ENCODE measurements at places on chromosomes 1 and 21.
A peak's percentile ranks its signal among the peaks of the same experiment; 100 is the strongest.

DNA sequence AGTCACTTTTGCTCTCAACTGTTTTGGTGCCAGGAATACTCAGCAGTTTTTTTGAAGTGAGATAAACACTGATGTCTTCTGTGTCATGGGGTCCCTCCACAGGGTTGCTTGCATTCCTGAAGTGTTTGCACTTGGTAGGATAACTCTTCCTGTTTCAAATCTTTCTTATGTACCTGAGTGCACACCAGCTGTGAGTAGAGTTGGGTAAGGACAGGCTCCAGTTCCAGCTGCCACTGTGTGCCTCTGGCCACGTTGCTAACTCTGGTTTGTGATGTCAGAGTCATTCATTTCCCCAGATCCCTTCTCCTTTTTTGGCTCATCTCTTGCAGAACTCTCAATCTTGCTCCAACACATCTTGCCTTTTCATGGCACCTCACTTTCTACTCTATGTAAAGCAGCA lies 356.3 kb upstream of the B3GALT2 start:
- DNase-seq, result no peak

GRCh38 chr1:217272385-217272784 lies 358.5 kb downstream of the GPATCH2 start:
- no peak for DNase-seq

DNA sequence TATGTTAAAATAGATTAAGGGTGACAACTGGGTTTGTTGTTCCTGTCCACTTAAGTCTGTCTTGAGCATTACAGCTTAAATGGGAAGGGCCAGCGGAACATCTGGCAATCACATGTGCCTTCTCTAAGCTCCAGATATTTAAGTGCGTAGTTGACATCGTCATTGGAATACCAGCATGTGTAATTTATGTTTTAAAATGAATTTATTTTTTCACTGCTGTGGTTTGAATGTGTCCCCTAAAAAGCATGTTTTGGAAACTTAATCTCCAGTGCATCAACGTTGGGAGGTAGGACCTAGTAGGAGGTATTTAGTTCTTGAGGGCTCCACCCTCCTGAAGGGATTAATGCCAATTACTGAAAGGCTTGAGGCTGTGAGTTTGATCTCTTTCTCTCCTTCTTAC lies 13.4 kb downstream of the ZCCHC17 start:
- no peak for DNase-seq

- DNase-seq, result no peak
Observed at GRCh38 chr1:103859721-103860120, 110.0 kb downstream of the AMY1C start.

- DNase-seq, result peak; percentile 19
Observed at GRCh38 chr1:3483801-3484444, 29.5 kb downstream of the ARHGEF16 start.

DNA sequence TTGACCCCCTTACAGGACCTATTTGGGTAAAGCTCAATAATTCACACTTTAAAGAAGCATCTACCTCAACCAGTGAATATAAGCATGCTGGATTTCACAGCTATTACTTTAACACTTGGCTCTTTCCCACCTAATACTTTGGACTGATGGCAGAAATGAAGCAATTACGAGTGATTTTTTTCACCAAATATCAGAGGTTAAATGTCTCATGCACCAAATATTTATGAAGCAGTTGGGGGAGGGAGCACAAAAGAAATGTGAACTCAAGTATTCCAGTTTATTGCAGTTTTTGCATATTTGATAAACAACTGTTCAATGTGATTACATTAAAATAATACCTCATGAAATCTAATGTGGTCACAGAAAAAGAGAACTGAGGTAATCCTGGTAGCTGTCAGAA lies 223.6 kb downstream of the LRRC7 start:
- no peak for DNase-seq
